NCI-H1092 treated with DMSO at 0.1 percent for 48 hours (cell line): ENCODE measurements at places on chromosomes 2 and 18.

DNA sequence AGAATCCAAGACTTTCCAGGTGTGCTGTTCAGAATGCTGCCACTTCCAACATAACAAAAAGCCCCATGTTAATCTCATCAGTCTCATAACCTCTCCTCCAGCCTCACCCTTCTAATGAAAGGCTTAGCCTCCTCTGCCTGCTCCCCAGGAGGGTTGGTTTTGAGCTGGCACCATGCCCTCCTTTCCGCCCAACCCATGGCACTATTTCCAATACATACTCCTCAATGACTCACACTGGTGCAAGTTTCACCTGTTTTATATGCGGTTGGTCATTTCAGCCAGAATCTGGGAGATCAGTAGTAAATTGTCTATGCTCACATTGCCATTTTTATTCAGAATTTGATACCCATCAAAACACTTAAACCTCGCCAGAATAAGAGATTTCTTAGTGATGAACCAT, 157.6 kb upstream of the NRP2 start:
- DNase-seq, result no peak

DNA sequence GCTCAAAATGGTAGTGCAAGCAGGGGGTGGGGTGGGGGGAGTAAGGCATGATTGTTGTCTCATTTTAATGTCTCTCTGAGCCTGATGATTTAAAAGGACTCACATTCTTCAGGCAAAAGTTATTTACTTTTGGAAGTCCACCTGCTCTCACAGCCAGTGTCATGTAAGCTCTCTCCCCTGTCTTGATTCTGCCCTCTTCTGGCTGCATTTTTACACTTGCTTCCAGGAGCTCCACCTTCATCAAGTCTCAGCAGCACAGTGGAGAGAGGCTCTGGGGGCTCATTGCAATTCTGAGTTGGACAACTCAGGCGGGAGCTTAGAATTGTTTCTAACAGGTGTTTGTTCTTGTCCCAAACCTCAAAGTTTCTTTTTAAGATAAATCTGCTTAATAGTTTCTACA, 39.2 kb downstream of the GNAL start:
- no peak for DNase-seq

GRCh38 chr2:235960716-235961640, 207.2 kb downstream of the GBX2 start:
- DNase-seq, result no peak

- peak; percentile 31 for DNase-seq
These were observed 170.8 kb downstream of the INO80D start for GRCh38 chr2:205915130-205915524.

- no peak for DNase-seq
These were observed 51.0 kb upstream of the ZNF516 start for GRCh38 chr18:76546088-76546435.

- no peak for DNase-seq
These were observed 91.1 kb downstream of the DTNB start for GRCh38 chr2:25582077-25582830.

- DNase-seq, result no peak
These were observed 23.6 kb downstream of the CNTNAP5 start for GRCh38 chr2:124048664-124049063.

DNA sequence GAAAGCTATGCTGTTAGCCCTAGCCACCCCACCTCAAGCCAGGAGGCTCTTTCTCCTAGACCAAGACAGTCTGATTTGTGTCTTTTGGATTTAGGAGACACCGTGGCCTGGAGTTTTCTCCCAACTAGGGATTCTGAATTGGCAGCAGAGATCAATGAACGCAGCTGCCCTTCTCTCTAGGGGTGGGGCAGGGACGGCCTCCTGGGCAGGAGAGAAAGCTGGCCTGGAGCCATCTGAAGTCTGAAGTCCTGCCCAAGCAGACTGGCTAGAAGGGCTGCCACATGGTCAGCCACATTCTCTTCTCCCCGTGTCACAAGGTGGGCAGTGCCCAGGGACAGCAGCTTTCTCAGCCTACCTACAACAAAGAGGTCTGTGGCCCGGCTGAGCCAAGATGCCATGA, 45.1 kb downstream of the PIEZO2 start:
- no peak for DNase-seq

- DNase-seq, result no peak
These were observed 239.7 kb upstream of the RASGRP3 start for GRCh38 chr2:33236482-33237385.

GRCh38 chr18:23872701-23873550, 141.6 kb upstream of the TTC39C start:
- no peak for DNase-seq

DNA sequence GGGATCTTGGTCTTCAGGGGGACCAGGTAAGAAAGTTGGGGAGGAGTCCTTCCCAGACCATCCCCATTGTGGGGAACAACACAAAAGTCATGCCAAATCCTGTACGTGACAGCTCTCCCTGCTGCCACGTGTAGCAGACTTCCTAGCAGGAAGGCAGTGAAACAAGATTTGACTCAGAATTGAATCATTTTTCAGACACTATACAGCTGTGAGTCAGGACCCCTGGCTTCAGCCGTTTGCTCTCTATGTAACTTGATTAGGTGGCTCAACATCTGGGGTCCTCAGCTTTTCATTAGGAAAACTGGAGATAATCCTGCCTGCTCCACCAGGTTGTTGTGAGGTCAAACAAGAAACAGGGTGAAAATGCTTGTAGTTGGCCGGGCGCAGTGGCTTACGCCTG, 32.9 kb upstream of the PDCL3 start:
- no peak for DNase-seq
